AG10803 (cell line): ENCODE measurements at places on chromosomes 5 and 9.

GRCh38 chr9:101514071-101514470 lies 19.6 kb upstream of the RNF20 start:
- peak; percentile 86 for DNase-seq

GRCh38 chr9:91917436-91917835 lies 32.6 kb downstream of the ROR2 start:
- DNase-seq, result no peak

- peak; percentile 77 for DNase-seq
Observed at GRCh38 chr5:65722575-65723403, 784 bp downstream of the NLN start.

GRCh38 chr5:108421713-108422112 lies 39.8 kb upstream of the FBXL17 start:
- no peak for DNase-seq

DNA sequence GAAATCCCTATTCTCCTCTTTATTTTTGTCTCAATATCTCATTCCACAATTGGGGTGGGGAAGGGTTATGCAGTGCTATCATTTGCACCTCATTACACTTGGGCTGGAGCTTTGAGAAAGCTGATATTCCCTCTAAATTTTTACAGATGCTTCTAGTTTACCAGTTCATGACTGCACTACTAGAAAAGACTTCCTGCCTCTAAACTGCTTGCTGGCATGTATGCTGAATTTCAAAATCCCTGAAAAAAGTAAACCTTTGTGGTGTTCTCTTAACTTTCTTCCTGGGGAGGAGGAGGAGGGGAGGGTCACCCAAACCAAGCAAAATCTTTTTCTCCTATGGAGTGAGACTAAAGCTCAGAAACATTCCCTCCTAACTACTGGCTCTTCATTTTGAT lies 45.1 kb downstream of the BNC2 start:
- peak; percentile 76 for DNase-seq

DNA sequence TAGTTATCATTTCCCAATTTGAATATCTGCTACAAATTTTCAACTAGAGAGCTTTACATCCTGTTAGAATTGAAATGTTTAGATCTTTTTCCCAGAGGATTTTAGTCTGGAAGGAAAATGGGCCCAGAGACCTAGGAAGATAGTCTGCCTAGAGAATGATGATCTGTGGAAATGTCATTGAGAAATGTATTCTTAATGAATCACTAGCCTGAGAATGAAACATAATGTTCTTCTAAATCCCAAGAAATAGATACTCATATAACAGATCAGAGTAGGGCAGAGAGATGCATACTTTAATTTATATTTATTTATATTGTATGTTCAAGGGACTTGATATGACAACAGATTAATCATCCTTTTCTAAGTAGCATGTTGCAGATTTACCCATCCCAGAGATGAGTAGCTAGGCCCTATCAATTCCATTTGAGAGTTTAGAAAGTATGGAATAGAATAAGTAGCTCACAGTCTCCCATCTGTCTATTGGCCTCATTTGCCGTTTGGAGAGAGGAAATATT lies 25.1 kb upstream of the SLC44A1 start:
- no peak for DNase-seq

DNA sequence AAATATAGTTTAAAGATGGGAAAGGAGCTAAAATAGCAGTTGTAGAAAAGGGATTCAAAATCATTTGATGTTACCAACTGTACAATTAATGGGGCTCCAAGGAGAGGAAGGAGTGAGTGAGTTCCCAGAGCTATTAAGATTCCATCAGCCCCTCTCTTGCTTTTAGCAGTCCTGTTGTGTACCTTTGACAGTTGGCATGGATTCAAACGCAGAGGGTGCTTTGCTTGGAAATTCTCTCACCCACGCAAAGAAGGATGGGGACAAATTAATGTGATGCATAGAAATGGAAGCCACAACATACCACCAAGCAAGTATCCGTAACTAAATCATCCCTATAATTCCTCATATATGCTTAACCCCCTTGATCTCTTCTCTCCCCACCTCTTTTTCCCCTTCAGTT lies 461.3 kb downstream of the EBF1 start:
- DNase-seq, result no peak
